Activated T-helper 1 cell treated with anti-CD3 and anti-CD28 coated beads, Interleukin-2, amount 50 U/mL, for 16 hours (primary cell): ENCODE measurements at places on chromosomes 2 and 18.

DNA sequence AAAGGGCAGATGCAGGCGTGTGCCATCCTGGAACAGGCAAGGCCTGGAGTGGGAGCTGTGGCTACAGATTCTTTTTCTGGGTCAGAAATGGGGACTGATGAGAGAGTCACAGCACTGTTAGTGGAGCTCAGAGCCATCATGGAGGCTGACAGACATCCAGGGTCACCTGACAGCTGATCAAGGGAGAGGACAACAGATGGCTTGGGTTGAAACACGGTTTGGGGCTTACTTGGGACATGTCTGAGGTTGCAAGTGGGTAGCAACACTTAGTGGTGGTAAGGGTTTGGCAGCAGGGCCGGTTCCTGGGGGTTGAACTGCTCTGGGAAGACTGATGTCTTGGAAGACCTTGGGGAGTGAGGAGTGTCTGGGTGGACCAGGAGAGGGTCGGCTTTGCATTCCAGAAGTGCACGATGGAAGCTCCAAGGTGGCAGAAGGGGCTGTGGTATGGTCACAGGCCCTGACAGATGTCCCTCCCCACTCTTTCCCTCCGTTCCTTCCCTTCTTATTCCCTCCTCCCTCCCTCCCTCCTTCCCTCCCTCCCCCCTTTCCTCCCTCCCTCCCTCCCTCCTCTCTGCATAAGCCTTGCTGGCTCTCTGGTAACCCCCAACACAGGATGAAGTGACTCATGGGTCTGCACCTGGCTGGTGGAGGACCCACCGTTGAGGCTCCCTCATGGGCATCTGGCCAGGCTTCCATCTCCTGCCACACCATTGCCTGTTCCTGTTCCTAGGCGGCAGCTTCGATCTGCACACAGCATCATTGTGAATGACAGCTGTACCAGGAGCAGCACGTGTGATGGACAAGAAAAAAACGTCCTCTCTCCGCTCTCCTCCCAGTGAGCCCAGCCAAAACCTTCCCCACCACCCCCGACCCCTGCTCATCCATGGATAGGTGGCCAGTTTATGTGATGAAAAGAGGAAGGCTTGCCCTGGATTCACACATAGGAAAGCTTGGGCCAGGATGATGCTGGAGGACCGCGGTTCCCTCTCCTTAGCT is 63.8 kb upstream of the RPL31 start:
- no peak for DNase-seq

DNA sequence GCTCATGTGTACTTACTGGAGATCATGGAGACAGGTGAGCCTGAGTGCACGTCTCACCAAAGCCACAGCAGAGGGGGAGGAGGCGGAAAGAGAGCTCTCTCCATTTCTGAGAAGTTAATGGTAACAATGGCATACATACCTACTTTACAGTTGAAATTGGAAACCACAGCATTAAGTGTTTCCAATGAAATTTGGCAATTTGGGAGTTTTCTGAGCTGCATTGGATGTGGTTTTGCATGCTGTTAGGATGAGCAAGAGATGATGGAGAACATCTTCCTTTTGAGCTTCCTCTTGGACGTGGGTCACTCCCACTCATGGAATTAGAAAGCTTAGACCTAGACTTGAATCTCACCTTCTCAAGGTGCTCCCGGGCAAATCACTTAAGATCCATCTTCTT is 25.5 kb upstream of the IL37 start:
- no peak for DNase-seq

DNA sequence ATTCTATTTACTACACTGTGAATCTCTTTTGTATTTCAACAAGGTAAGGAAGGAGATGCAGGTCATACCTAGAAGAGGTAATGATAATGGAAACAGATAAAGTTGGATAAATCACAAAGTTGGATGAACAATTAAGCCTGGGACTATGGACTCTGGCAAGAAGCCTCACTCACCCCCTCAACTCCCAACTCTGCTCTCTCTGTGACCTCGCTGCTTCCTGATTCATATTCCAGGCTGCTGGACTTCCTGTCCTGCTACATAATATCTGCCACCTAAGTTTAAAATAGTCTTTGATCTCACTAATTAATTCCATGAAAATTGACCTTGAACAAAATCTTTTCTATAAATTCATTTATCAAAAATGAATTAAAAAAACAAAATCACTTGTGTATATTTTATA is 215.3 kb downstream of the CALCRL start:
- DNase-seq, result no peak

DNA sequence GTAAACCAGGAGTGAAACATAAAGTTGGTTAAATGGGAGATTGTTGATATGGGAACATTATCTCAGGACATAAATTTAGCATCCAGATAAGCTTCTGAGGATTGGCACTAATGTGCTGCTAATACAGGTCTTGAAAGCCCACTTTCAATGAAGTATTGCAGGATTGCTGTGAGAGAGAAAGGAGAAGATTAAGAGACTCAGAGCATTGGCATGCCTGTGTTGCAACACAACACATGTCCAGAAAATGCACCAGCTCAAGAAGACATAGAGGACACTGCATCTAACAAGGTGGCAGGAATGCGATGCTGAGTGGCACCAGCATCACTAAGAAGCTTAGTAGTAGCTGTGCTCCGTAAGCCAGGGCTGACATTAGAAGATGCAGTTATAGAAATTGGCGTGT is 728.9 kb downstream of the SUCLG1 start:
- no peak for DNase-seq

DNA sequence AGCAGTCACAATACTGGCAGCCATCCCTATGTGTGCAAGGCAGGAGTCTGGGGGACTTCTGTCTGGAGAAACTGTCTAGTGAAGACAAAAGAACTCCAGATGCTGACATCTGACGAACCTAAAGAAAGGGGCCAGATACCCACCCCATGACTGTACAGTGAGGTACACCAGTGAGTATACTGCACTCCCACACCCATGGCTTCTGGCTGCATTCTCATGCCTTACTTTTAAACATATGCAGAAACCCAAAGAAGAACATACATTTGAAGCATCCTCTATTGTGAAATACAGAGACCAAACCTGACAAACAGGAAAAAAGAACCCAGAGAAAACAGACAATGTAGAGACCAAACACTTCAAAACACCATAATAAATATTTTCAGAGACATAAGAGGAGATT is 102.2 kb downstream of the ACTR3 start:
- DNase-seq, result no peak

DNA sequence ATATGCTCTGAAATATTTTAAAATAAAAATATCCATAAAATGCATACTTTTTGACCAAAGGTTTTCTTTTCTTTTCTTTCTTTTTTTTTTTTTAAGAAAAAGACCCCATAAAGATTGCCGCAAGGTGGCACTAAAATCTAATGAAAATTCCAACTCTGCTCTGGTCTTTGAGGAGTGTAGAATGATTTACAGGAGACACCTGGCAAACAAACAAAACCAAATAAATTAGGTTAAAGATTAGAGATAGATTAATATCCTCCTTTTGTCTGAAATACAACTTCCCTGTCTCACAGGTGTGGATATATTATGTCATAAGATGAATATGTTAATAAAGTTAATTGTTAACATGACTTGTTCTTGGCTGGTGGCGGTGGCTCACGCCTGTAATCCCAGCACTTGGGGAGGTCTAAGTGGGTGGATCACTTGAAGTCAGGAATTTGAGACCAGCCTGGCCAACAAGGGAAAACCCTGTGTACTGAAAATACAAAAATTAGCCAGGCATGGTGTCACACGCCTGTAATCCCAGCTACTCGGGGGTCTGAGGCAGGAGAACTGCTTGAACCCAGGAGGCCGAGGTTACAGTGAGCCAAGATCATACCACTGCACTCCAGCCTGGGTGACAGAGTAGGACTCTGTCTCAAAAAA is 3.5 kb upstream of the RHOB start:
- no peak for DNase-seq

- DNase-seq, result no peak
Observed at GRCh38 chr2:170155022-170155722, 22.8 kb upstream of the MYO3B start.

DNA sequence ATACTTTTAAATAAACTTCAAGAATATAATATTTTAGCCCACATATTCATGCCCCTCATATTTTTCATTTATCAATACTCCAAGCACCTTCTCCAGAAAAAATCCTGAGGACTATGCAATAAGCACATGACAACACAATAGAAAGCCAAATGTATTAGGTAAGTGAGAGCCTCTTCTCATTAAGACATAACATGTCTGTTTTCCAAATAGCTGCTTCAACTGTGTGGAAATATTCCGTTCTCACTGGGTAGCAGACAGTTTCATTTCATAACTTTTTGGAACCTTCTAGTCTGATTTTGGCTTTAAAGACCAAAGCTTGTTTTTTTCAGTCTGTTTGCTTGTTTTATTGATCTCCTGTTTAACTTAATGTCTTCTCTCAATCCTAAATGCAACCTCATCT is 137.8 kb downstream of the PIK3C3 start:
- no peak for DNase-seq

- DNase-seq, result no peak
Observed at GRCh38 chr2:126534478-126534877, 121.5 kb upstream of the GYPC start.

- no peak for DNase-seq
Observed at GRCh38 chr2:176147210-176147799, 4.0 kb upstream of the HOXD4 start.

GRCh38 chr2:3302751-3303582 is 74.7 kb downstream of the EIPR1 start:
- no peak for DNase-seq

- DNase-seq, result no peak
Observed at GRCh38 chr2:152134488-152135280, 35.8 kb upstream of the CACNB4 start.

- DNase-seq, result no peak
Observed at GRCh38 chr18:44691148-44691925, 10.6 kb downstream of the SETBP1 start.

DNA sequence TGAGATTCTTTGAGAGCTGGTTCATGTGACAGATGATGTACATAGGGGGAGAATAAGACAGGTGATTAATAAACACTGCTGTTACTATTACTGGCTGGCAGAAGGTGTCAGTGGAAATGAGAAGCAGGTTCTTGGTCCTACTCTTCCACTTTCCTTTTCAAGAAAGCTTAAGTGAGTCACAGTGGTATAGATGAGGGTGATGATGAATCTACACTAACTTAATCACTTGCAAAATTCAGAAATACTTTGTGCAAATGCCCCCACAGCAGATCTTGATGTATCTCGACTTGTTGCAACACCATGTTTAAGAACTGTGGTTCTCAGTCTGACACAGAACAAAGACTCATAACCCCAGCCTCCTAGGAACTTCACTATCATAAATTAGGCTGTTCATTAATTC is 35.9 kb upstream of the MGAT5 start:
- DNase-seq, result no peak

DNA sequence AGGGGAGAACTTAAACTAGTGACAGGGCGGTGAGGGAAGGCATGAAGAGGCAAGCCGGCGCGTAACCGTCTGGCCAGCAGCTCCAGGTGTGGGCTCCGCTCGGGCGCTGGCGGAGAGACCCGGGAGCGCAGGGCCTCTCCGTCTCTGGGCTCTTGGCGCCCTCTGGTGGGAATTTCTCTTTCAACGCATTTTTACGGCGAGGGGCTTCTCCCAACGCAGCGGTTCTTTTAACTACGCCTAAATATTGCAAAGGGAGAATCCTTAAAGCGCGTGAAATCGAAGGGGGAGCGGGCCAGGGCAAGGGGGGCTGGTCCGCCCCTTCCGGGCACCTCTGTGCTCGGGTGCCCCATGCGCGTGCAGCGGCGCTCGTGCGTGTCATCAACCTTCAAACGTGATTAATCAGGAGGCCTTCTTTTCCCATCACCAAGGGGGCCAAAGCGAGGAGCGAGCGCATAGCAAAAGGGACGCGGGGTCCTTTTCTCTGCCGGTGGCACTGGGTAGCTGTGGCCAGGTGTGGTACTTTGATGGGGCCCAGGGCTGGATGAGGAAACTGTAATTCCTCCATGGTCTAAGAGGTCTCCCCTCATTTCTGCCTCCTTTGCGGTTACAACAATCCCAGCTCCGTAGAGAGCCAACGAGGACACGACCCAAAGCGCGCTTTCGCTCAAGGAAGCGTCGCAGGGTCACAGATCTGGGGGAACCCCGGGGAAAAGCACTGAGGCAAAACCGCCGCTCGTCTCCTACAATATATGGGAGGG is 762 bp upstream of the GAD1 start:
- no peak for DNase-seq

GRCh38 chr2:144137705-144138428 is 382.1 kb downstream of the ZEB2 start:
- no peak for DNase-seq

- DNase-seq, result no peak
Observed at GRCh38 chr2:145302886-145303285, 783.0 kb upstream of the ZEB2 start.

DNA sequence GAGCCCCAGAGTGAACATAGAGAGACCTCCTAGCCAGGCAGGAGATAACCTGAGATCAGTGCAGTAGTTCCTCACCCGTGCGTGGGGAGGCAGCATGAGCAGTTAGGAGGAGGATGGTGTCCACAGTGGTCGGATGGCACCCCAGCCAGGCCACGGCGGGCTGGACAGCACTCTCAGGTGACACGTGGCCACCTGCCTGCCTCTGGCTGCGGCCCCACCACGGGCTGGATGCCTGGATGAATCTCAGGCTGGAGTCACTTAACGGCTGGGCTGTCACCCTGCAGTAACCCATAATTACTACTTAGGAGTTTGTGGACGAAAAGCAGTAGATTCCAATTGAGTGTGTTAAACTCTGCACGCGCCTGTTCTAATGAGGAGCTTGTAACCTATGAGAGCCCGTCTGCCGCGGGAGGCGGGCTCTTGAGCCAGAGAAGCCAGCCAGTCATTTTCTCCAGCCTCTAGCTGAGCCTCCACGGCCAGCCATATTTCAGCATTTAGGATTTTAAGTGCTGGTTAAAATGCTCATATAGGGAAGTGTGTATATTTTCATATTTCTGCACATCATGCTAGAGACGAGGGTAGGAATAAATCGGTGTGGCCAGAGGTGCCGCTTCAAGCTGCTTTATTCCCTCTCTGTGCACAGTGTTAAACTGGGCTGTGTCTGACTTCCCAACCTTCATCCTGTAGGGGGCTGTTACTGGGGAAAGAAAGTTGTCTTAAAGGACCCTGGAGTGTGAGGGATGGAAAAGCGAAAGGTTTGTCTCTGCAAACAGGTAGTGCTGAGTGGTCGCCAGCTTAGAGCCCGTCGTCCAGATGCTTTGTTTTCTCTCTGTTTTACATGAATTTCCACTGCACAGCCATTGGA is 144.0 kb downstream of the GLI2 start:
- no peak for DNase-seq
